Dorsolateral prefrontal cortex (tissue), 122 donors: ENCODE measurements at places on chromosomes 16 and 17.

- no peak for DNase-seq
Observed at GRCh38 chr16:71780521-71781089, 28.0 kb downstream of the AP1G1 start.

DNA sequence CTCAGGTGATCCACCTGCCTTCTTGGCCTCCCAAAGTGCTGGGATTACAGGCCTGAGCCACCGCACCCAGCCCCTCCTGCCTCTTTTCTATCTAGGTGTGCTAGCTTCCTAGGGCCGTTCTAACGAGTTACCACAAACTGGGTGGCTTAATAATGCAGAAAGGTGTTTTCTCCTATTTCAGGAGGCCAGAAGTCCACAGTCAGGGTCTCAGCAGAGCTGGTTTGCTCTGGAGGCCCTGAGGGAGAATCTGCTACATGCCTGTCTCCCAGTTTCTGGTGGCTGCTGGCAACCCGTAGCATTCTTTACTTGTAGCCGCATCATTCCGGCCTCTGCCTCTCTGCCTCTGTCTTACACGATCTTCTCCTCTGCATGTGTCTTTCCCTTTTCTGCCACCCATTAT lies 89.2 kb downstream of the NTN1 start:
- no peak for DNase-seq

- no peak for DNase-seq
Observed at GRCh38 chr16:66115373-66115772, 251.1 kb upstream of the CDH5 start.

DNA sequence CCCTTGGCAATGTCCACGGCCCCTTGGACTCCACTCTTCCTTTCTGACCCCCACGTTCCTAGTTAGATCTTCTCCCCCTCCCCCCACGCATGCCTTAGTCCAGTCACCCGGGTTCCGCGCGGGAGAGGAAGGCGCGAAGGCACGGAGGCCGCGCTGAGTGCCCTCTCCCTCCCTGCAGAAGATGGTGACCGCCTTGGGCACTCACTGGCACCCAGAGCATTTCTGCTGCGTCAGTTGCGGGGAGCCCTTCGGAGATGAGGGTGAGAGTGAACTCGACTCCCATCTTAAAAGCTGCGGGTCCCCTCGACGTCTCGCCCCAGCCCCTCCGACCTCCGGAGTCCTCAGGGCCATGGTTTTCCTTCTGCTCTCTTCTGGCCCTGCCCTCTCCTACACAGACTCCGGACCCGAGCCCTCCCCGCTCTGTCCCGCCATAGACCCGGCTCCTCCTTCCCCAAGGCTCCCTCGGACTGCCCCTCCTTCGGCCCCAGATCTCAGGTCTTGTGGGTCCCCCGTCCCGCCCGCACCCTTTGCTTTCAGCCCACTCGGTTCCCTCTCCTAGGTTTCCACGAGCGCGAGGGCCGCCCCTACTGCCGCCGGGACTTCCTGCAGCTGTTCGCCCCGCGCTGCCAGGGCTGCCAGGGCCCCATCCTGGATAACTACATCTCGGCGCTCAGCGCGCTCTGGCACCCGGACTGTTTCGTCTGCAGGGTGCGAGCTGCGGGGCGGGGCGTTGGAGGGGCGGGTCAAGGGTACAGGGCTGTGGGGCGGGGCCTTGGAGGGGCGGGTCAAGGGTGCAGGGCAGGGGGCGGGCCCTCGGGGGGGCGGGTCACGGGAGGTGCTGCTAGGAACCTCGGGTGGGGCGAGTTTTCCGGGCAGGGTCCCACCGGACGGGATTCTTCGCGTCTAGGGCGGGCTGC lies 4.6 kb downstream of the TGFB1I1 start:
- no peak for DNase-seq

DNA sequence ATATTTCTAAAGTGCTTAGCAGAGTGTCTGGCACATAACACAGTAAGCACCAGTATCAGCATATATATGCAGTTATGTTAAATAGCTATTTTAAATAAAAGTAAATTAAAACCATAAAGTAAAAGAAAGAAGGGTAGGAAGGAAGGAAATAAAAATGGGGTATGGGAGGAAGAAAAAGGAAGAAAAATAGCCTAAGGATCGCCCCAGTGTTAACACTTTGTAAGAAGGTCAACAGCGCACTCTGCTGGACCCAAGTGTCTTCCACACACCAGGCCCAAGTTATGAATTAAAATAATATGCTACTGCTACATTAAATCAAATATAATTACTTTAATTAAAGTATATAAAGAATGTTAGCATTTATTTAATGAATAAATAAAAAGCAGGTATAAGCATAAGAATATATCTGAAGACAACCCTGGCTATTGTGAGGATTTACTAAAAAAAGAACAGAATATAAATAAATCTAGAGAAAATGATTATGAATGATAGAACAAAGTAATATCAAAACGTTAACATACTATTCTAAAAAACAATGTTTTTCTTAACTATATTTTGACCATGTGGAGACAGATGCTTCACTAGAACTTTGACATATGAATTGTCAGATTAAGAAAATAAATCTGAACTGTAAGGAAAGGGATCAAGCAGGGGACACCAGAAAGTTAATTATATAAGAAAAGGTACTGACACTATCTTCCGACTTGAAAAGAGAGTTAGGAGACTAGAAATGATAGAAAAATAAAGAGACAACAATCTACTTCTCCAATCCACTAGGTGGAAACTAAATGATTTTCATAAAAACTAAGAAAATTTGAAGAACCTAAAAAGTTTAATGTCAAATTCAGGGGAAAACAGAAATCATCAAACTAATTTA lies 25.9 kb downstream of the BRIP1 start:
- DNase-seq = no peak

GRCh38 chr17:64148699-64149098 lies 18.8 kb upstream of the ERN1 start:
- no peak for DNase-seq

GRCh38 chr17:82332669-82333278 lies 792 bp downstream of the SECTM1 start:
- DNase-seq = peak; percentile 43
